ENCODE measurements at places on chromosomes 11 and 22.

DNA sequence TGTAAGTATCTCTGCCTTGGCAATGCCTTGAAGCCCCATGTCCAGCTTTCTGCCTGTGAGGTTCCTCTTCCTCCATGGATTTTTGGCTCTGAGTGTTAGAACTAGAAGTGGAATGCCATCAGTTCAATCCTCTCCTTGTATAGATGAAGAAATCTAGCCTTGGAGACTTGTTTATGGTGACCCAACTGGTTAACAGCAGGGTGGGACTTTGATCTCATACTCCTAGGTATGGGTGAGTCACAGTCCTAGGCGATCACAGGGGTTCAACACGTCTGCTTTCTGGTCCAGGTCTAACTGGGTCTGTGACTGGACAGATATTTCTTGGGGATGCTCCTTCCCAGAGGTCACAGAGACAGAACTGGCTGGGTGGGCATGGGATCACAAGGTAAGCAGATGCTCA is 9.2 kb upstream of the MTFP1 start:
- no peak for DNase-seq

DNA sequence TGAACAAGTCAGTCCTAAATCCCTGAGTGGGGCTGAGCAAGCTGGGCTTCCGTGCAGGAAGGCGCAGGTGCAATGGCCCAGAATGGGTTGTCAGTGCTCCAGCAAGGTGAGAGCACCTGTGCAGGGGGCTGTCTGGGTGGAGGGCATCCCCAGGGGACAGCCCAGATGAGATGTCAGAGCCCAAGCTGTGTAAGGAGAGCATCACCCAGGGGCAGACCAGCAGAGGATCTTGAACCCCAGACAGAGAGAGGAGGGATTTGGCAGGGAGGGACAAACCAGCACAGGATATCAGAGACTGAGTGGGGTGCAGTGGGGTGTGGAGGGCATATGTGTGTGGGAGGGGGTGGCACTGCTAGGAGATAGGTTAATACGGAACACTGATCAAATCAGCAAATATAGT is 114.9 kb upstream of the TMEM45B start:
- DNase-seq: no peak

DNA sequence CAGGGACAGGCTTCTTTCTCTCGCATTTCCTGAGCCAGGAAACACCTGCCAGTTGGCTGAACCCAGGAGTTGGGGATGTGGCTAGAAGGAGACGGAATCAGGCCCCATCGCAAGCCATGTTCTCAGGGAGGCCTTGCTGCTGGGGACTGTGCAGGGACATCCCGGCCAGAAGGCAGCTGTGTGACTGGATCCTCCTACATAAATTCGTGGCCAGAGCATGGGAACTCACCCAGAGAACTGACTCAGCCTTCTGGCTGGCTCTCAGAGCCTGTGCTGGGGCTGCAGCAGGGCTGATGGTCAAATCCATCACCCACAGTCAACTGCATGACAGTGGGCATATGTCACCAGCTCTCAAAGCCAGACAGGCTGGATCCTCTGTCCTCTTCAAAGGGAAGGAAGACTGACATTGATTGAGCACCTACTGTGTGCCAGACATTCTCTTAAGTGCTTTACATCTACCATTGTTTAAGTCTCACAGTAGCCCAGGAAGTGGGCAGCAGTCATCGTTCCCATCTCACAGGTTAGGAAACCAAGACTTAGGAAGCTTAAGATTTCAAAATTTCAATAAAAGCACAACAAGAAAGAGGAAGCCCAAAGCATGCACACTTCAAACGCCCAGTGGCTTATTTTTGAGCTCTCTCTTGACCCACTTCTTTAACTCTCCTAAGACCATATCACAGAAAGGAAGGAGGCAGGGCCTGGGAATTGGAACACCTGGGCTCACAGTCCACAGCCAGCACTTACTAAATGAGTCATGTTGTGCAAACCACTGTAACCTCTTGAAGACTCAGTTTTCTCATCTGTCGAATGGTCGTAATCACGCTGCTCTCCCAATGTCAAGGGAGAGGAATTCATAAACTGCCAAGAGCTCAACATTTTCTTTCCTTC is 30.9 kb upstream of the CACNG2 start:
- DNase-seq: no peak

- no peak for DNase-seq
These were observed 48.2 kb upstream of the CCDC134 start for GRCh38 chr22:41752011-41752970.

DNA sequence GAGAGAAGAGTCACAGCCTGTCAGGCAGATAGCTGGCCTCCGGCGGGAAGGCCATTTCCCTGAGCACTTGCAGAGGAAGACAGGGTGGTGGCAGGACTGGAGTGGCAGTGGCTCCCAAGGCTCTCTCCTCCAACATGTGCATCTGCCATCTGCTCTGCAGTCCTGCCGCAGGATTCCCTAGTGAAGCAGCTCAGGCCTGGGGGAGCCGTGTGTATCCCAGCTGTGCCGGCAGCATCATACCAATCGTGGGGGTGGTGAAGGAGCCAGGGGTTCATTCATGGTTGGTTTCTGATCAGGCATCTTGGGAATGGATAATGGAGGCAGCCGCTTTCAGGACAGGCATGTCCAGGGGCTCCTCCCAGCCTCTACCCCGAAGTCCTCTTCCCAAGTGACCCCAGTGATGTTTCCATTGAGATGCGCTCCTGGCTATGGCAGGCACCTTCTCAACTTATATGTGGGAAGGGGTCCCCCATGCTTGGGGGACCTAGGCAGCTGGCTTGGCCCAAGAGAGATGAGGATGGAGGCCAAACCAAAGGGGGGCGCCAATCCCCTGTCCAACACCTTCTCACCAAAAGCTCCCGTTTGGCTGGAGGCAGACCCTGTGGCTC is 6.1 kb downstream of the TAGLN start:
- no peak for DNase-seq

- DNase-seq: no peak
These were observed 228.1 kb downstream of the MN1 start for GRCh38 chr22:27573280-27574001.

DNA sequence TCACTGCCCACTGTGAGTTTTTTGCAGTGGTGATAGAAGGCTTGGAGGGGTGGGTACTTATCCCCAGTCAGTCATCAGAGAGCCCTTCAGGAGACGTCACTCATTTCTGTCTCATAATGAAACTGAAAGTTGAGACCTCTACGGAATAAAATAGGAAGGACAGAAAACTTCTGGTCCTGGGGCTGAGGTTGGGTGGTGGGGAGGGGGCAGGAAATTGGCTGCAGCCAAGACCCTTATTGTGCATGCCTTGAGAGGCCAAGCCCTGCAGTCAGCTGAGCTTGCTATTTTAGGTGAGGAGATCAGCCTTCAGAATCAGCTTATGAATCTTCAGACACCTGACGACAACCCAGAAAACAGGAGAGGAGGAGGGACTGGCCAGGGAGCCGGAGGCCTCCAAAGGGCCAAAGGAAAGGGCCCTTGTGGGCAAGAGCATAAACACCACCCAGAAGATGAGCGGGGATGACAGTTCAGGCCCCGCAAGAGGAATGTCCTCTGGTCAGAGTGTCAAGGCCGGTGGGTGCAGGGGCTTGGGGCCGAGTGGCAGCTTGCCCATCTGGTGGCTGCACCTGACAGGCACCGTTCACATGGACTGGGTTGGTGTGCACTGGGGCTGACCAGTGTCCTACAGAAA is 17.9 kb upstream of the ADA2 start:
- DNase-seq: no peak

- no peak for DNase-seq
These were observed 254.0 kb upstream of the CCDC90B start for GRCh38 chr11:83540112-83540675.

GRCh38 chr11:100719362-100719761 is 32.3 kb downstream of the ARHGAP42 start:
- DNase-seq: no peak

DNA sequence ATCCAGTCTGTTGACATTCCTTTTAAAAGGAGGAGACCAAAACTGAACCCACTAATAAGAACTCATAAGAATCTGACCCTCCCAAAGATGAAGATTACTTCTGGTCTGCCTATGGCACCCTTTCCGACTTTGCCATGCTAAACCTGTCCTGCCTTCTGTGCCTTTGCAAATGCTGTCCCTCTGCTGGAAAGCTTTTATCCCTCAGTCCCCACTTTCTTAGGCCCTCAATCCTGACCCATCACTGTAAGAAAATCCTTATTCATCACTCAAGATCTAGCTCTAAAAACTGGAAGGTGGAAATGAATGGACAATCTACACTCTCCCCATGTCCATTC is 10.4 kb downstream of the MPZL3 start:
- no peak for DNase-seq

DNA sequence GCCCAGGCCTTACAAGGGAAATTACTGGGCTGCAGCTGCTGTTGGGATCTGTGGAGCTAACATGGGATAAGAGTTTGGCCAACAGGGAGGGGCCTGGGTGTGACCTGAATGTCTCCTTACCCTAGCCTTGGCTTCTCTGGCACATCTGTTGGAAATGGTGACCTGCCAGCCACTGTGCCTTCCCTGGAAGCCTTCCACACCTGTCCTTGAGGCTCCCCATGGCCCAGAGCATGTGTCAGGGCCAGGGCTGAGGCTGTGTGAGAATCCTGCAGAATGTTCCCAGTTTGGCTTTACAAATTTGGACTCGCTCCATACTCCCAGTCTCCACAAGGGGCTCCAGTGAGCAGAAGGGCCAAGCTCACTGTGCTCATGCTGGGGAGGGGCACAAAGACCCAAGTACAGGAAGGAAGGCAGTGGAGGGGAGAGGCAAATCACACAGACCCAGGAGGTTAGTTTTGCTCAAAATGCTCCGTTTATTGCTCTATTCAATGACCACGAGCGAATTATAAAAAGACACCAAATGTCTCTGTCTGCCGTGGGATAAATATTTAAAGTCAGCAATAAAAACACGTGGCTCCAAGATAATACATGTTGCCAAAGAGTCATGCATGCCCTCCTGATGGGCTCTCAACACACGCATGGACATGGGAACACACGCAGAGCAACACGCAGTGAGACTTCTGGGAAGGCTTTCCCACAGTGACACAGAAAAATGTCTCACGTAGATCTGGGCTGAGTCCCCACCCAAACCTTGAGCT is 1.7 kb upstream of the IGSF22 start:
- DNase-seq: no peak

DNA sequence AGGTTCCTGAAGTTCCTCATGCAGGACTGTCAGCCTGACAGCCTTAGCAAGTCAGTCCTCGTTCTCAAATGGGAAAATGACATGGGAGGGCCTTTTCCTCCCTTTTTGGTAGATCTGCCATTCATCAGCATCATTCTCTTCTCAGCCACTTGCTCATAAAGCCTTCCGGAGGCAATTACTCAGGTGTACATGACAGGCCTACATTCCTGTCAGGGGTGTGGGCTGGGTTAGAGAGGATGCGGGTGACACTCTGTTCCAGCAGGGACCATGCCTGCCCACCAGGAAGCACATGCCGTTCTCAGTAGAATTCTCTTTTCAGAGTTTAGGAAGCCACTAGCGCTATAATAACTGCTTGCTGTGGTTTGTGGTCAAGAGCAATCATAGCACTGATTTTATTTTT is 24.2 kb upstream of the ANKK1 start:
- no peak for DNase-seq

DNA sequence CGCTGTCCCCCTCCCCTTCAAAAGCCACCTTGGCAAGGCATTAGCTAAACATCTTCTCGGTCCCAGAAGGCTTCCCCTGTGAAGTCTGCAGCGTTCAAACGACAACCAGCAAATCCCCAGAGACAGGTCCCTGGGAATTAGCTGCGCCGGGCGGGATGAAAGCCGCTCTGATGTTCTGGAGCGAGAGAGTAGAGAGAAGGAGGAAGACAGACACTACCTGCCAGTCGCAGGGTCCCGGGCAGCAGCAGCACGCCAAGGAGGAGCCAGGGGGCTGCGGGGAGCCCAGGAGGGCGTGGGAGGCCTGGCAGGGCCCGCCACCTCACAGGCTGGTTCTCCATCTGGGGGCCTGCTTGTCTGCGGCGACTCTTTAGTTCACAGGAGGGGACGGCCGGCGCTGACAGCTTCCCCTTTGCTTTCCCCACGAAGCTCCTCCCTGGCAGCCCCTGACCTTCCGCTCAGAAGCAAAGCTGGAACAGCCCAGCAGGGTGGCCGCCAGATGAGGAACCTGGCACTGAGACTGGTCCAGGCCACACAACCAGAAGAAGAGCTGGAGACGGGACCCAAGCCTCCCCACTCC is at the start of gene NFAM1:
Gene NFAM1, minus strand, starts transcription at position 384 of the 577 bp plus-strand sequence. Its CDS starts 46 bp downstream, at position 338.
- DNase-seq: no peak

DNA sequence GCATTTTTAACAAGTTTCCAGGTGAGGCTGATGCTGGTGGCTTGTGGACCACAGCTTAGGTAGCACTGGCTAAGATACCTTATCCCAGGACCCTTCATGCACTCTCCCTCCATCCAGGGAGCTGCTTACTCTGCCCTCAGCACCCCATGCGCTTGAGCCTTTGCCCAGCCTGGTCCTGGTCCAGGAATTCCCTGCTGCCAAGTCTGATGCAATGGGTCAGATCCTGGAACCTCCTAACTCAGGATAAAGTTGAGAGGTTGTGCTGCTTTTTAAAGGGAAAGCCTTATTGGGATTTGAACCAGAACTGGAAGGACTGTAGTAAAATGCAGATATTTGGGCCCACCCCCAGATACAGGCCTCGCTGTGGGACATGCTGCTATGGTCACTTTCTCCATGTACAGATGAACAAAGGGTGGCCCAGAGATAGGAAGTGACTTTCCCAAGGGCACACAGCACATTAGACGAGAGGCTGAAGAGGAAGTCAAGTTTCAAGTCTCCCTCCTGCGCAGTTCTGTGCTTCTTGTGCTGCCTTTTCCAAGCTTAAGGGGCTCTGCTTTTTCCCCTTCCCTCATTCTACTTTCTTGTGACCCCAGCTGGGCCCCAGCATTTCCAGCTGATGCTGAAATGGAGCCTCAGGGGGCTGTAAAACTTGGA is 824 bp upstream of the LGALS12 start:
- DNase-seq: no peak

GRCh38 chr11:117795638-117796455 is 1.2 kb downstream of the DSCAML1 start:
- DNase-seq: no peak

DNA sequence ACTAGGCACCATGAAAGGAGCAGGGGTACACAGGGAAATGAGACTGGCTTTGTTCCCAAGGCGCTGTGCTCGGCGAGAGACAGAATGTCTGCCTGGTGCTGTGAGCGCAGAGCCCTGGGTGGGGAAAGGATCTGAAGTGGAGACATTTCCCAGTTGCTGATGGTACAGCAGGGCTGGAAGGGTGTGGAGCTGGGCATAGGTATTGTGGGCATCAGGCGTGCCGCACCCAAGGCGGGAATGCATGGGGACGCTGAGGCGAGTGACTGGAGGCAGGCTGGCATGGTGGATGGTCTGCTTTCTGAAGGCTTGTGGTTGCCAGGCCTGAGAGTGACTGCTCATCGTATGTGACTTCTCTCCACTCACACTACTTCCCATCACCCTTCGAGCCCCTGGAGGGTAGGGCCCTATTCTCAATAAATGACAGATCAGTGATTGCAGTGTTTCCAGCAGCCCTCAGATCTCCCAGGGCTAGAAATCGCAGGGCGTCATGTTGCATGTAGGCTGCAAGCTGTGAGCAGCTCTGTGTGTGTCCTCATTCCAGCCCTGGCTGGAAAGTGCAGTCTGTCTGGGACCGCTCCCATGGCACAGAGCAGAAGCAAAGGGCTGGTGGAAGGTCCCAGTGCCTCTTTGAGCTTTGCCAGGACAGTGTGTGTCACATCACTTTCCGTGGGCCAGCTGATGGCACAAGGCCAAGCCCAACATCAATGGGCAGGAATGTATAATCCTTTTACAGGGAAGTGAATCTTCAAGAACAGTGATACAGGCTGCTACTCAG is 67.7 kb downstream of the TBC1D22A start:
- DNase-seq: no peak

All from T-helper 17 cell (primary cell).